Activated naive CD8-positive, alpha-beta T cell treated with anti-CD3 and anti-CD28 coated beads, Interleukin-2, amount 50 U/mL, for 16 hours (primary cell): ENCODE measurements at places on chromosomes 6 and 20.

- DNase-seq: no peak
Observed at GRCh38 chr6:28424163-28424562, 19.1 kb downstream of the ZSCAN23 start.

DNA sequence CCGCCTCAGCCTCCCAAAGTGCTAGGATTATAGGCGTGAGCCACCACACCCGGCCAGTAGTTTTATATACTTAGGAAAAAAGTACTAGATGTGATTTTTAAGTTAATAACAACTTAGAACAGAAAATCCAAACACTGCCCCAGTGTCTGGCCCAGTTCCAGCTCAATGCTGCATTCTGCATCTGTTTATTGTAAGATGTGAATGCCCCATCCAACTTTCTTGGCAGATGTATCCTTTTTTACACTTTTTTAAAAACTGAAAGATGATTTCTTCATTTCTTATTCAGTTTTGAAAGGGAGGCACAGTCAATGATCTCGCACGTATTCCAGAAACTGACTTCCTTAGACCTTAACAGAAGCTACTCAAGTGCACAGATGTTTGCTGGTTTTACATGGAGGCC, 85.6 kb upstream of the SRSF6 start:
- DNase-seq: no peak

DNA sequence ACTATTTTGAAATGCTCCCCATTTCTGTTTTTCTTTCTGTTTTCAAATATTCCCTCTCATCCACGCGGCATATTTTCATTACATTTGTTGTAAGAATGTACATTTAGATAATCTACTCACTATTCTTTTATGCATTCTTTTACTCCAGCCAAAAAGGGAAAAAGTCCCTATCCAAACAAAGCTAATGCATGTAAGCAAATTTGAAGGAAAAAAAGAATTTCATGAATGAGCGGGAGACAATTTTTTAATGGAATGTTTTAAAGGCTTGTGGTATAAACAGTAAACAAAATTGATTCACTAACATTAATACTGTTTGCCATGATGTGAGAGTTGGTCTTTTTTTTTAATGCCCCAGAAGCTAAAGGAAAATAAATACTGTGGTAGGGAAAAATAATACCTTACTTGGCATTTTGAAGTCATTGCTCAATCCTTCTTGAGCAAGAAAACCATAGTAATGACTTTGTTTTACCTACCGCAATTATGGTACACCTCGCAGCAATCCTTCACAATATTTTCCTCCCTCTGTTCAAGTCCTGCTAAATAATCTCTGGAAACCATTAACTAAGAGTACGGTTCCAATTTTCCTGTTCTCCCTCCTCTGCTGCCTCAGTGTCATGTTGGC, 79.0 kb downstream of the BACH2 start:
- no peak for DNase-seq

GRCh38 chr6:139923964-139924475, 549.6 kb upstream of the CITED2 start:
- no peak for DNase-seq

- DNase-seq: no peak
Observed at GRCh38 chr6:113184736-113185135, 672.4 kb upstream of the MARCKS start.

DNA sequence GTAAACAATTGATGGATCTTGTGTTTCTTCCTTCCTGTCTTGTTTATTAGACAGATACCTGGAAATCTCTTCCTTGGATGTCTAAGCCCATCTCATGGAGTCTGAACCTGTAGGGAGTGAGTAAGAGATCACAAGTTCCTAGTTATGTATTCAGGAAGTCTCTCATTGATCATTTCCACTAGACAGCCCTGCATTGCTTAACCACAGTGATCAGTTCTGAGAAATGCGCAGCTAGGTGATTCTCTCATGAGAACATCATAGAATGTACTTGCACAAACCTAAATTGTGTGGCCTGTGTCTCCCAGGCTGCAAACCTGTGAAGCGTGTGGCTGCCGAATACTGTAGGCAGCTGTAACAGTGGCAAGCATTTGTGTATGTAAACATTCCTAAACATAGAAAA, 39.1 kb downstream of the FAM120B start:
- DNase-seq: no peak

DNA sequence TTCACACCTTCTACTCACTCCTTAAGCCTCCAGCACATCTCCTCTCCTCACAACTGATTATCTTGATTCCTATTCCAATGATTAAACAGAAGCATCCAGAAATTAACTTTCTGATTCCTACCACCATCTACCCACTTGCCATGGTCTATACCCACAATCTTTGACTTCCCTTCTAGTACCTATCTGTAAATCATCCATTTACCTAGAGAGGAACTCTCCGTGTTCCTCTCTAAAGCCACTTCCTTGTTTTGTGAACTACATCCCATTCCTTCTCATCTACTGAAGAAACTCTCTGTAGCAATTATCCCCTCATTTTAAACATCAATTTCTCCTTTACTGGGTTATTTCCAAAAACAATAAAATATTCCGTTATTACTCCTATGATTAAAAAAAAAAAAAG, 167.3 kb downstream of the ARHGAP18 start:
- no peak for DNase-seq

- no peak for DNase-seq
Observed at GRCh38 chr6:166644681-166645080, 17.6 kb upstream of the RPS6KA2 start.

- no peak for DNase-seq
Observed at GRCh38 chr6:163929538-163929937, 515.0 kb downstream of the QKI start.

- DNase-seq: no peak
Observed at GRCh38 chr6:166509193-166509592, 77.3 kb downstream of the RAMACL start.

DNA sequence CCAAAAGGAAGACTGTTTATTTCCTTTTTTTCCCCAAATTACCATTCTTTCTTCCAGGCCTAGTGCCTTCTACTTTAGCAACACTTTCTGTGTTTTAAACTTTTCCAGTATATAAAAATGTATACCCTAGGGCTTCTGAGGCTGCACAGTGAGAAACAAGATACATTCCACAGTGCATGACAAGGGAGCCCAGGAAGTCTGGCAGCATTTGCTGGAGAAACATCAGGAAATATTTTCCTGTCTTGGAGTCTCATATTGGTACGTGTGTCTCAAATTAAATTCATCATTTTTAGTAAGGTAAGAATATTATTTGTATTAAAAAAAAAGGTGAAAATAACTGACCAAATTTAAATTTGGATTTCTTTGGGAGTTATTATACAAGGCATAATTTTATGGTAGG, 662.6 kb downstream of the RFPL4B start:
- DNase-seq: no peak

DNA sequence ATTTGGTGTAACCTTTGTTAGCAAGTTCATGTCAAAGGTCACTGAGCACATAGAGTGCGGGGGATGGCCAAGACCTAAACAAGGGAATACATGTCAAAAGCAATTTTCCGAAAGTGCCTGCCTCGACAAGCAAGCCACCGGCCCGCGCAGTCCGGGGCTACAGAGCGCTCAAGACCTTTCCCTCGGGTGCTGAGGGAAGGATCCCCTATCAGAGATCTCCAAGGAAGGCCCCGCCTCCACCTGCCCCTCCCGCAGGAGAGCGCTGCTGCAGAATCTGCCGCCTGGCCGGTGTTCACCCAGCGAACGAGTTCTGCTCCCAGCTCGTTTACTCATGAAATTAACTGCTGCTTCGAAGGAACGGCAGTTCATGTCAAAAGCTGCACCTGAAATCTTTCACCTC, 252.7 kb downstream of the BMP7 start:
- DNase-seq: no peak

GRCh38 chr6:149933461-149933860, 8.4 kb upstream of the ULBP2 start:
- no peak for DNase-seq

DNA sequence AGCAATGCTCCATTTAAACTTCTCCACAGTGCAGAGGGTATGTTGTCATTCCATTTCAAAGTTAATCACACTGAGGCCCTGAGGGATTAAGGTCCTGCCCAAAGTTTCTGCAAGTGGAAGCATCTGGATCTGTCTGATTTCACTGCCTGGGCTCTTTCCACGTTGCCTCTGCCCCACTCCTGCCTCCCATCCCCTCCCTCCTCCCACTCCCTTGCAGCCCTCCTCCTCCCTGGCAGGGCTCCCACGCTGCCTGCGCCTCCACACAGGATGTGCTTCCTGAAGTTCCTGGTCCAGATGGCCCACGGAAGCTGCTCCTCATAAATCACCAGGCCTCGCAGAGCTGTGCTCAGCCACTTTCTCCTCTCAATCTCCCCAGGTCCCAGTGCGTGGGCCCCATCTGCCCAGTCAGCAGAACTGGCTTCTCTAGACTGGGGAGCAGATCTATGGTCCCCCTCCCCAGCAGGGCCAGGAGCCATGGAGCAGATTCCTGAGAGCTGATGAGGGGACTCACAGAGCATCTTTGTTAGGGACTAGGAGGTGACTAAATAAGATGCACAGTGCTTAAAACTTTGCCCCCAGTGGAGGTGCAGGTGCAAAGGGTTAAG, 65.4 kb upstream of the MAFB start:
- DNase-seq: no peak

DNA sequence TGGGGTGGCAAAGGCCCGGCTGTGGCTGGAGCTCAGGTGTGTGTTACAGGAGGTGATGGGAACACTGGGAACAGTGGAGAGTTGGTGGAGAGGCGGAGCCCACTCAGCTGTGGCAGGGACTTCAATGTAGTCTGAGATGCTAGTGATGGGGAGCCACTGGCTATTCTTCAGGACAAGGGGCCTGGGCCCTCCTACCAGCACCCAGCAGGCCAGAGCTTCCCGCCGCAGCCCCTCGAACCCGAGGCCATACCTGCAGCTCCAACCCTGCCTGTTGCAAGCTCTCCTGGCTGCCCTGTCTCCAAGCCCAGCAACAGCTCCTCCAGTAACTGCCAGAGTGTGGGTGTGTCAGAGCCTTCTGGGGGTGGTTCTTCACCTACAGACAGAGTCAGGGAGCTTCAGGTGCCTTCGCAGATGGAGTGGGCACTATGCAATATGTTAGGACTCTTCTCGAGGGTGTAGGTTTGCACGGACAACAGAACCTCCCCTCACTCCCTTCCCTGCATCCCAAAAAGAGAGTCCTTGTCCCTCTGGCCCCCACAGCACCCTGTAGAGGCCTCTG, 146.2 kb upstream of the MLN start:
- no peak for DNase-seq

GRCh38 chr20:44883214-44883902, 2.1 kb upstream of the YWHAB start:
- DNase-seq: no peak

DNA sequence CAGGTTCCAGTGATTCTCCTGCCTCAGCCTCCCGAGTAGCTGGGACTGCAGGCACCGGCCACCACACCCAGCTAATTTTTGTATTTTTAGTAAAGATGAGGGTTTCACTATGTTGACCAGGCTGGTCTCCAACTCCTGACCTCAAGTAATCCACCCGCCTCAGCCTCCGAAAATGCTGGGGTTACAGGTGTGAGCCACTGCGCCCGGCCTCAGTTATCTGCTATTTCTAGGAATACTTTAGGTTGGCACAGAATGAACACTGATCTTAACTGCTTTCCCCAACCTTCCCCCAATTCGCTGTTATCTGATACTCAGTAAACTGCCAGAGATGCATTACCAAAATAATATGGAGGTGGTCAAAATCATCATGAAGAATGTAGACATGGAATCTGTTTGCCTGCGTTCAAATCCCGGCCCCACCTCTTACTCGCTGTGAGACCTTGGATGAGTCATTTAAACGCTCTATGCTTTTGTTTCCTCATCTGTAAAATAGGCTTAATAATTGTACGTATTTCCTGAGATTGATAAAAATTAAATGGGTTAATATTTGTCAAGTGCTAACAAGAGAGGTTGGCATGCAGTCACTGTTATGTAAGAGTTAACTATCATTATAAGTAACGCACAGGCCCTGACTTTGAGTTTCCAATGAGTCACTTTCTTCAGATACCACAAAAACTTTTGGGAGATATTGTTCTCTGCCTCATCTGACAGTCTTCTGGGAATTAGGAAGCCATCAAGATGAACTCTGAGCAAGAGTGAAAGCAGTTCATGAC, 44.5 kb upstream of the NCOA3 start:
- DNase-seq: no peak

- DNase-seq: no peak
Observed at GRCh38 chr6:147603392-147604081, 95.0 kb downstream of the SAMD5 start.

DNA sequence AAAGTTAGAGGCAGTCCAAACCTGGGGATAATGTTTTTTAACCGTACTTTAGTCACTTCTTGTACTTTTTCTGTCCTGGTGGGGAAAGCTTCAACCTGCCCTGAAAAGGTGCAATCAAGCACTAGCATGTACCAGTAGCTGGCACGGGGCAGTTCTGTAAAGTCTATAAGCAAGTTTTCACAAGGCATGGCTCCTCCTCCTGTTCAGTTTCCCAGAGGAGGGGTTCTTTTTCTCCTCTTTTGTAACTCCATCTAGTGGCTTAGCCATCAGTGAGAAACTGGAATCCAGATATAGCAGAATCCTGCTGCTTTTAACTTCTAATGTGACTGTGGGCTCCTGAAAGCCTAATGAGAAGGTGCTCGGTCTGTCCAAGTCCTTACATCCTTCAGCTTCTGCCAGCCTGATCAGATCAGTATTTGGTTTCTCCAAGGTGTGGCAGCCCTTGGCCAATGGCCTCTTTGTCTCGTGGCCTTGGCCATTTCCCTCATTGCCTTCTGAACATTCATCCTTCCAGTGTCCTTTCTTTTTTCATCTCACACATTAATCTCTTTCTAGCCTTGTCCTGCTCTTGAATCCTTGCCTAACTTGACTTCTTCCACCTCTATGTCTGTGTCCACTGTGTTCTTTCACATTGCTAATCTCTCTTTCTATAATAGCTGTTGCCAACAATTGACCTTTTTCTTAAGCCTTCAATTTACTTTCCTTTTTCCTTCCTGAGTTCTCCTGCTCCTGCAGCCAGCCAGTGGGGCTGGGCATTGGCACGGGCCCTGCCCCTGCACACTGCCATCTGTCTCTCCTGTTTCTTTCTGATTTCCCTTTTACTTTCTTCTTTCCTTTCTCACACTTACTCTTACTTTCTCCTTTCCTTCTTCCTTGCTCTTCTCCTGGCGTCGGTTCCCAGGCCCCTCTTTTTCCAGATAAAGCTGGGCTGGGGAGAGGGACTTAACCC, 222.0 kb upstream of the SYNCRIP start:
- DNase-seq: no peak

DNA sequence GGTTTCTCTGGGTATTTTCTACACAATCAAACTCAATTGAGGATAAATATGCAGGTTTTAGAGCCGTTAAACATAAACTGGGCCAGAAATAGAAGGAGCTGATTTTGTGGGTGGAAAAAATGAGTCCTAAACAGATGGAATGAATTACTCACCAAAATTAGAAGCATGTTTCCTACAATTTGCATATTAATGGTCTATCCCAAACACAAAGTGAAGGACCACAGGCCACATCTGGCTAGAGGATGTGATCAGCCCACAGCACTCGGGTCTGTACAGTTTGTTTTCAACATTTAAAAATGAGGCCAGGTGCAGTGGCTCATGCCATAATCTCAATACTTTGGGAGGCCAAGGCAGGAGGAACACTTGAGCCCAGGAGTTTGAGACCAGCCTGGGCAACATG, 296.3 kb downstream of the PREX1 start:
- DNase-seq: no peak

GRCh38 chr6:143949962-143950361, 58.1 kb downstream of the PLAGL1 start:
- no peak for DNase-seq

- peak; percentile 37 for DNase-seq
Observed at GRCh38 chr20:21505810-21506530, 7.9 kb downstream of the NKX2-2 start.

GRCh38 chr6:15247500-15248450, 1.9 kb downstream of the JARID2 start:
- DNase-seq: peak; percentile 17
